A549 treated with RU486 at 1 μM for 4 hours (cell line): ENCODE measurements at places on chromosomes 2 and 18. TPM values are rescaled to one million over a fixed set of nuclear protein-coding genes. Genes with fewer than 3 reads are reported as not detected.

SLC5A7 gene
- not detected in 5 replicates for total RNA-seq

RNF149 gene
- total RNA-seq: 26.4 to 44.9 TPM (median 44.6 TPM) in 5 replicates

NMUR1 gene
- not detected in 5 replicates for total RNA-seq

RGPD3 gene
- 0.07 to 0.19 TPM (median 0.10 TPM) in 5 replicates for total RNA-seq

TSPYL6 gene
- total RNA-seq: not detected in 5 replicates

NYAP2 gene
- not detected in 5 replicates for total RNA-seq

IFT172 gene
- 6.9 to 9.3 TPM (median 8.3 TPM) in 5 replicates for total RNA-seq

APCDD1 gene
- not detected in 5 replicates for total RNA-seq

CFAP53 gene
- 0.13 to 0.37 TPM (median 0.15 TPM) in 5 replicates for total RNA-seq

REG3A gene
- total RNA-seq: not detected in 5 replicates

CAPN13 gene
- total RNA-seq: 0.07 to 0.08 TPM in 2 of 5 replicates, not detected in the others

SCN7A gene
- not detected in 5 replicates for total RNA-seq

SLC9A2 gene
- total RNA-seq: 1.9 to 3.4 TPM (median 3.1 TPM) in 5 replicates

POLR1B gene
- total RNA-seq: 24.4 to 30.1 TPM (median 26.2 TPM) in 5 replicates

CNTNAP5 gene
- not detected in 5 replicates for total RNA-seq
